Forelimb muscle (tissue), 1 donor: ENCODE measurements at places on chromosomes 5 and 9.

DNA sequence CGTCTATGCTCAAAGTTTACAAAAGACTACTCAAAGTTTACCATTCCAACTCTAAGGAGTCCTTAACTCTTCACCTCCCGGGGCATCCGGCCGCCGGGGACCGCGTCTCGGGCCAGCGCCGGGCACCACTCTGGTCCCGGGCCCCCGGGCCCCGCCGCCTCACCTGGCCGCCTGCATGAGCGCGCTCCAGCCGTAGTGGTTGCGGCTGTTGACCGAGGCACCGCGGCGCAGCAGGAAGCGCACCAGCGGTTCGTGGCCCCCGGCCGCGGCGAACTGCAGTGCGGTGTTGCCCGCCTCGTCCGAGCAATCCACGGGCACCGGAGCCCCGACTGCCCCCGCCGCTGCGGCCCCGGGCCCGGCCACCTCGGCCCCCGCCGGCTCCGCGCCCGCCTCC is 388 bp downstream of the ANKS6 start:
- no peak for DNase-seq

GRCh38 chr5:137888863-137889759 is at the start of gene PKD2L2:
Gene PKD2L2, plus strand, starts transcription at chr5:137889457. Its CDS starts 35 bp downstream, at chr5:137889492.
- DNase-seq: peak; percentile 67

- no peak for DNase-seq
Observed at GRCh38 chr5:40276426-40277102, 403.2 kb upstream of the PTGER4 start.

GRCh38 chr9:71076096-71076495 is 45.3 kb downstream of the TRPM3 start:
- DNase-seq: no peak

DNA sequence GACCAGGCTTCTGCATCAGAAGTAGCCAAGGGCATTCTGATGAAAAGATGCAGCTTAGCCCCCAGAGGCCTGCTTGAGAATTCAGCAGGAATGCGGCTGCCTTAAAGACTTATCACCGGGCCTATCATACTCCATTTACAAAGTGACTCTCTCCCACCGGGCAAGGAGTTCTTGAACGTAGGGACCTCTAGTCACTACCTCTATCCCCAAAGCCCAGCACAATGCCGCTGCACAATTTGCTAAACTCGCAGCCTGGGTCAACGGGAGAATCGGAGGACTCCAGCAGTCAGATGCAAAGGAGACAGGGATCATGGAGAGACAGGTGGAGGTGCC is 661 bp downstream of the PDCL start:
- no peak for DNase-seq

DNA sequence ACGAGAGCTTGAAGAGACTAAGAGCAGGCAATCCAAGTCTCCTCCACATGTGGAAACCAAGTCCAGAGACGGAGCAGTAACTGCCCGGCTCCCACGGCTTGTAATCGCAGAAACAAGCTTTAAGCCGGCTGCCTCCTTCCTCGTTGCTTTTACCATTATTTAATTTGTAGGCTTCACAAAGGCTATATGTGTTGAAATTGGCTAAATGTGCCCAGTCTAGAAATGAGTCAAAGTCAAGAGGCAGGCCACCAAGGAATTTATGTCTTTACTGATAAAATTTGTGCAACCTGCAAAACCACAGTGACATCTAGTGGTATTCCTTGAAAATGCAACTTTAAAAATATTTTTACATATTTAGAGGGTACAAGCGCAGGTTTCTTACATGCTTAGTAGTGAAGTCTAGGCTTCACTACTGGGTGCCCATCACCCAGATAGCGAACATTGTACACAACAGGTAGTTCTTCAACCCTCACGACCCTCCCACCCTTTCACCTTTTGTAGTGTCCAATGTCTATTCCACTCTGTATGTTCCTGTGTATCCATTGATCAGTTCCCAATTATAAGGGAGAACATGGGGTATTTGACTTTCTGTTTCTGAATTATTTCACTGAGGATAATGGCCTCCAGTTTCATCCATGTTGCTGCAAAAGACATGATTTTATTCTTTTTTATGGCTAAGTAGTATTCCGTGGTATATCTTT is 33.5 kb upstream of the EBF1 start:
- peak; percentile 32 for DNase-seq

DNA sequence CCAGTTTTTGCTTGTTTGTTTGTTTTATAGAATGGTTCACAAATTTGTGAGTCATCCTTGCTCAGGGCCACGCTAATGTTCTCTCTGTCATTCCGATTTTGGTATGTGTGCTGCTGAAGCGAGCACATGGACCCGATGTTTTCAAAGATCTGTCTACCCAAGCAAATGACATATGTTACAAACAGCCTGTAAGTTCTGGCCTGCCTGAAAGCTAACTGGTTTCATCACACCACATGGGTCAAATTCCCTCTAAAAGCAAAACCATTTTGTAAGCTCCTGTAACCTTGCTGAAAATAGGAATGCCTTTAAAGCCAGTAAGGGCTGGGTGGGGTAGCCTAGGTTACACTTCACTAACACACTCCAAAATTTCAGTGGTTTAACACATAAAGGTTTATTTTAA is 25.4 kb downstream of the DMRT3 start:
- DNase-seq: no peak

DNA sequence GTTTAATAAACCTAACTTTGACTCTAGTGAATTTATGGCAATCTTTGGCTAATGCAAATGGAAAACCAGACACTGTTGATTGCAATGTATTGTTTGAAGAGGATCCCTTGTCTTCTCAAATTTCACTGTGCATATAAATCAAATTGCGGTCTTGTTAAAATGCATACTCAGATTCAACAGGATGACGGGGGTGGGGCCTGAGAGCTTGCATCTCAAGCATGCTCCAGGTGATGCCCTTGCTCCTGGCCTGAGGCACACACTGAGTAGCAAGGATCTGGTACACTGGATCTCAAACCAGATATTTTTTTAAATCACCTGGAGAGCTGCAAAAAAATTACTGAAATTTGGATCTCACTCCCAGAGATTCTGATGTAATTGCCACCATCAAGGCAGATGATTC is 463.7 kb downstream of the DNAH5 start:
- no peak for DNase-seq

DNA sequence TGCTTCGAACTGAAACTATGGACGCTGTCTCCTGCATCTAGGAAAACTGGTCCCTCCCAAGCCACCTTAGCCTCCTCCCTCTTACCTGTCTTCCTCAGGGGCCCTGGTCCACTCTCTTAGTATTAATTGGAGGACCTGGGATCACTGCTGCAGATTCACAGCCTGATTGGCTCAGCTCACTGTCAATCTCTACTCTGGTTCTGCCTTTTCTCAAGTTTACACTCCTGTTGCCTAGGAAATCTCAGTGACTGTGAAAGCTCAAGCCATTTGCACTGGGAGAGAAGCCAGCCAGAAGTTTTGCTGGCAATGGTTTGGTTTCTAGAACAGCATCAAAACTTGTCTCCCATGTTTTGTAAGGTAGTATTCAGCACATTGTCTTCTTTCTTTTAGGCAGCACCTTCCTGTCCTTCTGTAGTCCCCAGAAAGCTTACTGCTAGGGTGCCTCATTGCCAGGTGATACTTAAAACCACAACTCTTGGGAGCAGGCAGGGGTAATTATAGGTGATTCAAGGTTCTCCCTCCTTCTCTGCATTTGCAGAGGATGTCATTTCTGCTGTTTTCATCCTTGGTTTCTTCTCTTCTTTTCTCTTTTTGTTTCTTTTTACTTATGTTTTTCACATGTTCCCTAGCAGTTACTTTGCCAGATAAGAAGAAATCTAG is at the start of gene CAPSL:
CAPSL (minus strand) TSS at position 55 of the 660 bp plus-strand sequence. CDS start 17,502 bp downstream, outside the sequence.
- DNase-seq: peak; percentile 84

- DNase-seq: no peak
Observed at GRCh38 chr9:135300346-135301141, 179.0 kb upstream of the PPP1R26 start.
